C1 segment of cervical spinal cord (tissue), 14 donors: ENCODE measurements at places on chromosomes 12 and 14.

DNA sequence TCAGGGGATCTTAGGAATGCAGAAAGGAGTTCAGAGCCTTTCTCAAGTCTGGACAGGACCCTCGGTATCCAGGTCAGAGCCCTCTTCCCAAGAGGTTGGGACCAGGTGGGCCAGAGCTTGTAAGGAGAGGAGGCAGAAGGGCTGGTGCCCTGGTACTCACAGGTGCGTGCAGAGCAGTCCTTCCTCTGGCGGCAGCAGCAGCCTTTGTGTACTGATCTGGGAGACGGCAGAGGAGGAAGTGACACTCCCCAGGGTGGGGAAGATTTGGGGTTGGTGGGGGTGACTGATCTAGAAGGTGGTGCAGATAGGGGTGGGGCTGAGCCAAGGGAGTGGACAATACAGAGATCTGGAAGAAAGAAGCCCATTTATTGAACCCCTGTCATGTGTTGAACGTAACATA lies at the start of gene ITGB7:
Gene ITGB7, minus strand, starts transcription at position 210 of the 400 bp plus-strand sequence. CDS start 6,808 bp downstream, outside the sequence.
- DNase-seq, result no peak

DNA sequence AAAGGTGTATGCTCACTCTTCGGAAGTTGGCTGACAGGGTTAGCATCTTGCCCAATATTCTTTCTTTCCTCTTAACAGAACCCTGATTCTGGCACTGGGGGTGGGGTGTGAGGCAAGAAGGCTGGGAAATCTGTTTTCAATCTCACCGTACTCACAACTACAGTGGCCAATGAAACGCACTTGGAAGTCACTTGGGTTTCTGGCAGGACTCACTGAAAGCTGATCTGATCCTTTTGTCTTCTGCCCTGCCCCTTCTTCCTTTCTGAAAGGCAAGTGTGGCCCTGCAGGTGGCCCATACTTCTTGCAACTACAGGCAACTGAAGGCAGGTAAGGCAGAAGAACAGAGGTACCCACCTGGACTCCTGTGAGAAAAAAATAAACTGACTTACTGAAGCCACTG lies 106.9 kb downstream of the STXBP6 start:
- no peak for DNase-seq

GRCh38 chr12:121102307-121102706 lies 30.4 kb upstream of the P2RX7 start:
- DNase-seq, result no peak

GRCh38 chr12:6207259-6207925 lies 7.2 kb downstream of the CD9 start:
- DNase-seq, result no peak

- no peak for DNase-seq
Observed at GRCh38 chr12:6952863-6953441, 1.8 kb downstream of the PTPN6 start.

DNA sequence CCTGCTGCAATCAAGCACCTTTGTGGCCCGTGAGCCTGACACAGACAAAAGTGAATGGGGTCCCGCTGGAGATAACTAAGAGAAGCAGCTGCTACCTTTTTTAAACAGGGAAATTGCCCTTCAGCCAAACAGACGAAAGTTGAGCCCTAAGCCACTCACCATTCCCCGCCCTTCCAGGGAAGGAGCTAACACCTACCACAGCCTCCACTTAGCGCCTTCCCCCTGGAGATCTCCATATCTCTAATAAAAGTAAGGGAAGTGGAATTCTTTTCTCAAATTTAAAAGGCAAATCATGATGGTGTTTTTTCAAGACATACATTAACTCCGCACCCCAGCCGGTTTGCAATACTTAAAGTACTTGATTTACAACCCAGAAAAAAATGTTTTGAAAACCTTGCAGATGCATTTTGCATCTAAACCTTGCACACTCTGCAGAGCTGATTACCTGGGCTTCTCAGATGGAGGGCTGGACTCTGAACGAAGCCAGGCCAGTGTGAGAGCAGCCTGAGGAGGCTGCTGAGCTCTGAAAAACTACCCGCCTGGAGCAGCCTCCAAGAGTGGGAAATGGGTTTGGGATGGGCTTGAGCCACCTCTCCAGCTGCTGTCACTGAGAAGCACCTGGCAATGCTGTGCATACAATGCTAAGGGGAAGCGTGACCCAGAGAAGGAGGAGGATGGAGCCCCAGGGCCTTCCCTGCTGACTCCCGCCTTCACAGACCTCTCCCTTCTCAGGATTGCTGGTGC lies 10.0 kb downstream of the NUAK1 start:
- no peak for DNase-seq

DNA sequence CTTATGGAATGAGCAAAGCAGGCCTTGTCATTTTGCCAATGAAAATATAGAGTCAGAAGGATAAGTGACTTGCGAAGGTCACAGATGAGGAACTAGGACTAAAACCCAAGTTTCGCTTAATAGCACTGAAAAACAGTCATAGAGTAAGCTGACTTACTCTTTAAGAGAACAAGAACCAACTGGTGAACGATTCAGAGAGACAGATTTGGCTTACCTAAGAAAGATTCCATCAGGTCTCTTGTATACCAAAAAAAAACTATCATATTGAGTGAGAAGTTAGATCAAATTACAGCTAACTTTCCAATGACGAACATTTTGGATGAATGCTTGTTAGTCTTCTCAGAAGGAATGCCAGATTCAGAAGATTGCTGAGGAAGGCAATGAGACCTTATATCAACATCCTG lies 74.2 kb downstream of the ZFC3H1 start:
- no peak for DNase-seq

DNA sequence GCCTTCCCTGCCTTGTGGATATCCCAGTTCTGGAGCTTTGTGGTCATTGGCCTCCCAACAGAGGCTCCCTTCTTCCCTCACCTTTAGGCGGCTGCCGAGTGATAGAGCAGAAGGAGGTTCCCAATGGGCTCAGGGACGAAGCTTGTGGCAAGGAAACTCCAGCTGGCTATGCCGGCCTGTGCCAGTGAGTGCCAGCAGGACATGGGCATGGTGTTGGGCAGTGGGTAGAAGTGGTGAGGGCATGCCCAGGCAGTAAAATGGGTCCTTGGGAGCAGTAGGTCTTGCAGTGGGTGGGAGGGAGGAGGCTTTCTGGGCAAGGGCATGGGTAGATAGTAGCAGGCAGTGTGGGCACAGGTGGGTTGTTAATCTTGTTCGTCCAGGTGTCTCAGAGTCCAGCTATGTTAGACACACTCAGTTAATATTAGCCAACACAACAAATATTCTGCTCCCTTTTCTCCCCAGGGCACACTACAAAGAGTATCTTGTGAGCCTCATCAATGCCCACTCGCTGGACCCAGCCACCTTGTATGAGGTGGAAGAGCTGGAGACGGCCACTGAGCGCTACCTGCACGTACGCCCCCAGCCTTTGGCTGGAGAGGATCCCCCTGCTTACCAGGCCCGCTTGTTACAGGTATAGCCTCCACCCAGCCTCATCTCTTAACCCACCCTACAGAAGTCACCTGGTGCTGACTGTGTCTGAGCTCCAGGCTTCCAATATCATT lies 1.1 kb upstream of the IRF9 start:
- no peak for DNase-seq

GRCh38 chr12:52201451-52201839 lies 9.6 kb upstream of the KRT80 start:
- DNase-seq, result no peak

DNA sequence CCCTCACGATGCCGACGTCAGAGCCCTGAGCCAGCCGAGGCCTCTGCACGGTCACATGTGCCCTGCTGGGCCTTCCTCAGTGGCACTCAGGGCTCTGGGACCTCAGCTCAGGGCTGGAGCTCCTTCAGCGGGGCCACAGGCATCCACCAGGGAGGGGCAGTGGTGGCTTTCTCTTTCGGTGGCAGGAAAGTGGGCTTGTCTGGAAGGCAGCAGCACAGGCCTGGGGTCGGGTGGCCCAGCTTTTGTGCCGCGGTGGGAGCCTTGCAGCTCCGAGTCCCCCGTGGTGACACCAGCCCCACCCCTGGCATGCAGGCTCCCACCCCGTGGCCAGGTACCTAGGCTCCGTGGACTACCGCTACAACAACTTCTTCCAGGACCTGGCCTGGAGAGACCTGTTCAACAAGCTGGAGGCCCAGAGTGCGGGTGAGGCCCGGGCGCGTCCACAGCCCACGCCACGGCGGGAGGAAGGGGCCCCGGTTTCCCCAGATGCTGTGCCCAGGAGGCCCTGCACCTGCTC lies 14.2 kb upstream of the TEX22 start:
- no peak for DNase-seq
